D721Med (cell line): ENCODE measurements at places on chromosomes 11 and 22.

- no peak for DNase-seq
Measured at GRCh38 chr11:79498667-79499066, 57.8 kb upstream of the TENM4 start.

- DNase-seq = no peak
Measured at GRCh38 chr11:10038521-10039302, 255.3 kb downstream of the SBF2 start.

DNA sequence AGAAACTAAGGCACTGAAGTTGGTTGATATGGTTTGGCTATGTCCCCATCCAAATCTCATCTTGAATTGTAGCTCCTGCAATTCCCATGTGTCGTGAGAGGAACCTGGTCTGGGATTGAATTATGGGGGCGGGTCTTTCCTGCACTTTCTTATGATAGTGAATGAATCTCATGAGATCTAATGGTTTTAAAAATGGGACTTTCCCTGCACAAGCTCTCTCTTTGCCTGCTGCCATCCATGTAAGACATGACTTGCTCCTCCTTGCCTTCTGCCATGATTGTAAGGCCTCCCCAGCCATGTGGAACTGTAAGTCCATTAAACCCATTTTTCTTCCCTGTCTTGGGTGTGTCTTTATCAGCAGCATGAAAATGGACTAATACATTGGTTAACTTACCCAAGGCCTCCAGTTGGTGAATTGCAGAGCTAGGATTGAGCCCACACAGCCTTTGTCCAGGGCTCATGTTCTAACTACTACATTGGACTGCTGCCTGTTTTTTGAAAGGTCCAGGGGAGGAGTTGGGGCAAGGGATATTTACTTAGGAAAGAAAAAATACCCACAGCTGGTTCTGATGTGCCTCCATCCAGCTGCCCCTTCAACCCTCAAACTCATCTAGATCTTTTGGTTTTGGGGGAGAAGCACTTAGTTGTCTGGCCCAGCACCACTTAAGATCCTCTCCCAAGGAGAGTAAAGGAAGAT lies 107.8 kb upstream of the NAV2 start:
- no peak for DNase-seq

GRCh38 chr11:36288442-36289225 lies 590 bp downstream of the COMMD9 start:
- DNase-seq = no peak

- DNase-seq = no peak
Measured at GRCh38 chr11:65357856-65358356, 3.4 kb downstream of the TIGD3 start.
